ENCODE measurements at places on chromosomes 2 and 18.

DNA sequence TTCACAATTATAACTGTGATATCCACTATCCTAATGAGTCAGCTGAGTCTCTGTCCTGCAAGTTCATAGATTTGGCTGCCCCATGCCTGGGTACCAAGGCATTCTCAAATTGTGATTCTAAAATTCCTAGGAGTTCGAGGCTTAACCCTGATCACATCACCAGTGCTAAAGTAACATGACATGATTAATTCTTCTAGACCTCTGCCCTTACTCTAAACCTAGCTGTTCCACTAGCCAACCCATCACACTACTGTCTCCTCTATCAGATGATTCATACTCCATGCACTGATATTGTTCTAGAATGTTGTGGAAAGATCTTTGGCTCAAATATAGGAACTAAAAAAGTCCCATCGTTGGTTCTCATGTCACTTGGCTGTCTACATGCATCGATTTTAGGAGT, 487.6 kb downstream of the PIK3C3 start:
- no peak for DNase-seq

GRCh38 chr2:212242724-212243123, 295.9 kb downstream of the ERBB4 start:
- DNase-seq: no peak

GRCh38 chr2:240728827-240729226, 37.2 kb downstream of the AQP12A start:
- no peak for DNase-seq

- peak; percentile 41 for DNase-seq
Measured at GRCh38 chr2:110157153-110157793, 41.7 kb upstream of the MALL start.

- peak; percentile 34 for DNase-seq
Measured at GRCh38 chr2:170354855-170355780, 177.2 kb downstream of the MYO3B start.

DNA sequence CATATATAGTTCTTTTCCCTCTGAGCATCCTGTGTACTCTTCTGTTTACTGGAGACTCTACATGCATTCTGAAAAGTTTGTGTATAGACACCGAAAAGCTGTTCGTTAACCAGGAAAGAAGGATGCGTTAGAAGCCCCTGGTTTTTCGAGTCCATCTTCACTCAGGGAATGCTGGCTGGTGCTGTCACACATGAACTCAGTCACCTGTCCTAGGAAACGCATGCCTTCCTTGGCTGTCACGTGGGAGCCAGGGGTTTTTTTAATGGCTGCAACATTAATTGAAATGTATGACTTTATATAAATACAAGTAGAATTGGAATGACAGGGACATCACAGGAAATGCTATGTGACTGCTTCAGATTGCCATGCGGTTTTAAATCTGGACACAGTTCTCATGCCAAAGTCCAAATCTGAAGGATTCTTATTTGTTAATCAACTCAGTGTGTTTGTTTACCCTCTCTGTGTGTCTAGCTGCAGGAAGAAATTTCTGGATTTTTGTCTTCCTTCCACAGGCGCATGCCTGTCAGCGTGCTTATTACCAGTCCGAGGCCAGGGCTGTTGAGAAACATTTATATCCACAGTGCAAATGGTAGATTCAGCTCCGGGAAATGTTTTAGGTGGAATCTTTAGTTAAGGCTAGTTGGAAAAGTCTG, 2.6 kb downstream of the RAMP1 start:
- no peak for DNase-seq

DNA sequence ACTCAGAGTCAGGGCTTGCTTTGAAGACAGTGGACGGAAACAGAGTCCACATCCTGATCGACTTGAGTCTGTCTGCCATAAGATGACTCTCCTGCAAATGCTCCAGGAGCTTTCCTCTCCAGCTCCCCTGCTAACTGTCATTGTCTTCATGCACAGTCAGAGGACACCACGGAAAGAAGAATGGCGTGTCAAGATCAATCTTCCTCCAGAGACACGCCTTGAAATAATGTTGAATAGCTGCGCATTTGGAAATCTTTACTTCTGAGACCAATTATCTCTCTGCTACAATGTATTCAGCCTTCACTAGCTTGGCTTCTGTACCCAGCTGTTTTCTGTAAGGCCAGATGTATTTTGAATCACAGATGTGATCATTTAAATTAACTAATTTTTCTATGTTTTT, 457.2 kb downstream of the CDH2 start:
- no peak for DNase-seq

- DNase-seq: no peak
Measured at GRCh38 chr2:229408962-229409361, 137.9 kb upstream of the PID1 start.

GRCh38 chr2:36572054-36572718, 25.8 kb downstream of the FEZ2 start:
- no peak for DNase-seq

DNA sequence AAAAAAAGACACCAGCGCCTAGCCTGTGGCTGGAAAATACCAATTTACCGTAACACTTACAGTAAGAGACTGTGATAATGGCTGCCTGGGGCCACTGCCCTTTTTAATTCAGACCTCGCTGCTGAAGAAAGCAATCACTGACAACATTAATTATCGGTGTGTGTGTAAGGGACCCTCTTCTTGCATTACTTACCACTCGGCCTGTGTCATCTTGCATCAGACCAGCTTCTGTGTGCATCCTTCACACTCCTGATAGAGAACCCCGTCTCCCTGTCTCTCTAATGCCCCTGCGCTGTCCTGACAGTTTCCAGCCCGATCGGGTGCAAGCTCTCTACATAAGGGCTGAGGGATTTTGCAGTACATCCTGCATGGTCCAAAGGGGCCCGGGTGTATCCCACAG, 124.4 kb downstream of the ZNF516 start:
- no peak for DNase-seq

GRCh38 chr18:50624981-50625380, 65.1 kb downstream of the MAPK4 start:
- DNase-seq: no peak

All from DMS153 (cell line).